Sigmoid colon (tissue), 7 donors: ENCODE measurements at places on chromosomes 11 and 22. TPM values are rescaled to one million over a fixed set of nuclear protein-coding genes. Genes with fewer than 3 reads are reported as not detected.

Gene SCGB1A1
- not detected for polyA plus RNA-seq

Gene TMEM151A
- 0.36 TPM for polyA plus RNA-seq

Gene SLC22A6
- polyA plus RNA-seq, result not detected

Gene OR51B5
- polyA plus RNA-seq, result not detected

Gene PNPLA3
- polyA plus RNA-seq, result 1.3 TPM

Gene SCT
- polyA plus RNA-seq, result 1.1 TPM

Gene RTN4R
- polyA plus RNA-seq, result 4.3 TPM

Gene FBLN1
- 9.0 TPM for polyA plus RNA-seq

Gene MRGPRX1
- not detected for polyA plus RNA-seq

Gene VPREB1
- not detected for polyA plus RNA-seq

Gene PKDREJ
- polyA plus RNA-seq, result under 0.01 TPM

Gene FAM111B
- polyA plus RNA-seq, result 2.1 TPM

Gene SLC35C1
- 20.4 TPM for polyA plus RNA-seq

Gene OR52A5
- not detected for polyA plus RNA-seq

Gene MRGPRG
- polyA plus RNA-seq, result not detected

Gene PLAAT4
- polyA plus RNA-seq, result 262 TPM

Gene MN1
- polyA plus RNA-seq, result 0.85 TPM

Gene CHCHD10
- 272 TPM for polyA plus RNA-seq

Gene INPPL1
- 96.5 TPM for polyA plus RNA-seq

Gene UBQLN3
- not detected for polyA plus RNA-seq

Gene TMEM218
- 12.0 TPM for polyA plus RNA-seq

Gene SLC22A9
- polyA plus RNA-seq, result not detected

Gene PLAAT5
- polyA plus RNA-seq, result not detected

Gene OR5T3
- polyA plus RNA-seq, result not detected

Gene SLC43A3
- 11.3 TPM for polyA plus RNA-seq

Gene ZNF280A
- polyA plus RNA-seq, result not detected

Gene TRIM49
- not detected for polyA plus RNA-seq

Gene SLC25A18
- not detected for polyA plus RNA-seq

Gene LRRC74B
- polyA plus RNA-seq, result not detected

Gene EXPH5
- 2.4 TPM for polyA plus RNA-seq

Gene EFCAB6
- polyA plus RNA-seq, result 0.45 TPM

Gene RASSF10
- not detected for polyA plus RNA-seq
